ENCODE measurements at places on chromosomes 2 and 18.

DNA sequence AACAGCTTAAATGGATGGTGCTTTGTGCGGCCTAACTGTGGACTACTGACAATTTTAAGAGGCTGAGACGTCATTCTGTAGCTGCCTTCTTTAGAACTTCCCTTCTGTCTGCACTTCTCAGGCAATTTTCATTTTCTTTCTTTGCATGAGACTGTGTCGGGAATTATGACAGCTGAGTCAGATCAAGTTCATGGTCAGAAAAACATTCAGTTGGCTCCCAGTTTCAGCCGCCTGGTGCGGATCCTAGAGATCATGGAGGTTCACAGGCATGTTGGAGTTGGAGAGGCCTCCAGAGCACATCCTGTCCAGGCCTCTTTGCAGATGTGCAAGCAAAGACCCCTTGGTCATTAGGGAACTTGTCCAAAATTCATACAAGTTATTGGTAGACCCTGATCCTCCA is 135.0 kb downstream of the TANC1 start:
- no peak for DNase-seq

GRCh38 chr2:10486091-10486490 is 38.0 kb upstream of the ODC1 start:
- DNase-seq: no peak

DNA sequence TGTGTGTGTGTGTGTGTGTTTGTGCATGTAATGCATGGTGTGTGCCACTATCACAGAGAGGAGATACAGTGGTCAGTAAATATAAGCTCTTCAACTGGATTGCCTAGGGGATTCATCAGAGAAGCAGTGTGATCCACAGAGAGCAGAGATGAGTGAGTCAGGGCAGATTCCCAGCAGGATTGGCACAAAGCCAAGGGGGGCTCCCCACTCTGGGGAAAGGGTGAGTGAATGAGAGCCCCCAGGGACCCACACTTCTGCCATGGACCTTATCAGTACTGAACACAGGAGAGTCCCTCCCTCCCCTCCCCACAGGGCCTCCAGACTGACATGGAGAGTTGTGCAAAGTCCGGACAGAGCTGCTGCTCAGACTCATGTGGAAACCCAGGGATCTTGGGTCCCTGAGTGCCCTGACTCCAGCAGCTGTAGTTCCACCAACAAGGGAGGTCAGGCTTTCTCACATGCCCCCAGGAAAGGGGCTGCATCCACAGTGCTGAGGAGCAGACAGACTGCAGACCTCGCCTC is 748.8 kb downstream of the NR4A2 start:
- no peak for DNase-seq

GRCh38 chr2:103451283-103451682 is 689.5 kb downstream of the TMEM182 start:
- DNase-seq: no peak

GRCh38 chr2:19819097-19820065 is 82.4 kb downstream of the TTC32 start:
- DNase-seq: no peak

- DNase-seq: no peak
These were observed 1253.5 kb upstream of the CDH2 start for GRCh38 chr18:29430416-29430815.

- DNase-seq: no peak
These were observed 629.6 kb upstream of the FANCL start for GRCh38 chr2:58870704-58871103.

DNA sequence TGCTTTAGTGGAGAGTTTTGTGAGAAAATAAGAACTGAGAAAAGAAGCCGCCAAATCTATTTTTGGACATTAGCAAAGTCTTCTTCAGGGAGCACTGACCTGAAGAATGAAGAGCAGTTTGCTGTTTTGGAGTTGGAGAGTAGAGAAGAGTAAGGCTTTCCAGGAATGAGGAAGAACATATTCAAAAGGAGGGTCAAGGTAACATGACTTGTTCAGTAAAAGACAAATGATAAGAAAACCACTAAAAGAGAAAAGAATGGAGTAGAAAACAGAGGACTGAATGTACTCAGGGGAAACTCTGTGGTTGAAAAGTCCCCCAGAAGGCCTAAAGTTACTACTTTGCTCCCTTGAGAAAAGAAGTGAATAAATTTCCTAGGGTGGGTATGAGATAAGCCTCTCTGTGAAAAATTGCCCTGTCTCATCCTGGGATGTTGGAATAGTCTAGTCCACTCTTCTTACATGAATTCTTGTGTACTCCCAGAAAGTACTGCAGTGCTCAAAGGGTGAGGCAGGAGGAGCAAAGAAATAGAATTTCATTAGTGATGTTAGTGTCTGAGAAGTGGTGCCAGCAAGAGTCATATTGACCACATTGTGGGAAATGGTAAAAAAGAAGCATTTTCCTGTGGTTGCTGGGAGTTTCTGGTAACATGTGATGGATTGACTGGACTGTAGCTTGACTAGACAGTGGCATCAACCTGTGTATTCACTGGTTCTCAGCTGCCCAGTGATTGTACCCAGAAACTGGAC is 27.8 kb downstream of the MBD5 start:
- no peak for DNase-seq

Measured in stimulated activated CD8-positive, alpha-beta memory T cell treated with anti-CD3 and anti-CD28 coated beads, Interleukin-4, amount 100 ng/mL, for 24 hours (primary cell).